Heart right ventricle (tissue), 16 donors: ENCODE measurements at places on chromosomes 12 and 14. TPM values are rescaled to one million over a fixed set of nuclear protein-coding genes. Genes with fewer than 3 reads are reported as not detected.
A peak's percentile ranks its signal among the peaks of the same experiment; 100 is the strongest.

The GPR84 gene
- not detected for total RNA-seq

GRCh38 chr14:64746298-64747250 is 42.4 kb downstream of the PLEKHG3 start:
- no peak overlapping the region for H3K4me3 ChIP-seq
- no peaks in the 10 kb centered on the region for H3K27me3 ChIP-seq
- no peaks in the 10 kb centered on the region for H3K36me3 ChIP-seq
- H3K4me1 ChIP-seq, result peaks cover 21% of the 10 kb centered on the region
- DNase-seq, result no peak

GRCh38 chr14:91879196-91879595 is 11.9 kb upstream of the TC2N start:
- H3K27ac ChIP-seq, result no peak overlapping the region
- H3K4me3 ChIP-seq, result no peak overlapping the region
- H3K4me1 ChIP-seq, result peaks cover 4% of the 10 kb centered on the region

The SIX6 gene
- not detected for total RNA-seq

The JDP2 gene
- total RNA-seq, result 18.0 TPM

- peak; percentile 79 for DNase-seq
- H3K27me3 ChIP-seq, result peaks cover 29% of the 10 kb centered on the region
- peak overlapping the region; percentile 83 for H3K27ac ChIP-seq
- no peaks in the 10 kb centered on the region for H3K36me3 ChIP-seq
Measured at GRCh38 chr14:100677554-100678468, 48.9 kb upstream of the DLK1 start.

- no peak overlapping the region for H3K4me3 ChIP-seq
- no peaks in the 10 kb centered on the region for H3K36me3 ChIP-seq
- no peak overlapping the region for H3K27ac ChIP-seq
- no peaks in the 10 kb centered on the region for H3K4me1 ChIP-seq
Measured at GRCh38 chr12:59088673-59089072, 168.4 kb upstream of the LRIG3 start.

- no peaks in the 10 kb centered on the region for H3K27me3 ChIP-seq
- DNase-seq, result no peak
- H3K4me1 ChIP-seq, result no peaks in the 10 kb centered on the region
- H3K36me3 ChIP-seq, result no peaks in the 10 kb centered on the region
- no peak overlapping the region for H3K27ac ChIP-seq
- no peak overlapping the region for H3K4me3 ChIP-seq
Measured at GRCh38 chr12:125166041-125166440, 100.8 kb downstream of the AACS start.

DNA sequence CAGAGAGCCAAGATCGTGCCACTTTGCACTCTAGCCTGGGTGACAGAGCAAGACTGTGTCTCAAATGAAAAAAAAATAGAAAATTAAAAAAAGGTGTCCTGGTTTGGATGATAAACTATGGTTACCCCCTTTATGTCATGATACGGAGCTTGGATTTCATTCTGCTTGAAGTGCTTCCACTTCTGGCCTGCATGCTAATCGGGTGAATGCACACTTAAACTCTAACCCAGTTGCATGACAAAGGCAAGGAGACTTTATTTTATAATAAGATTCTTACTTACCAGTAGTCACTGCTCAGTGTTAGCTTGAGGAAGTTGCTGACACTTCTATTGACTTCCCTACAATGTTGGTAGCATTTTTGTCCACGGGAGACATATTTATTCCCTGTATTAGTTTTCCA is 24.3 kb downstream of the CFAP54 start:
- H3K36me3 ChIP-seq, result no peaks in the 10 kb centered on the region
- H3K27me3 ChIP-seq, result no peaks in the 10 kb centered on the region
- H3K4me1 ChIP-seq, result no peaks in the 10 kb centered on the region
- no peak overlapping the region for H3K27ac ChIP-seq
- H3K4me3 ChIP-seq, result no peak overlapping the region

DNA sequence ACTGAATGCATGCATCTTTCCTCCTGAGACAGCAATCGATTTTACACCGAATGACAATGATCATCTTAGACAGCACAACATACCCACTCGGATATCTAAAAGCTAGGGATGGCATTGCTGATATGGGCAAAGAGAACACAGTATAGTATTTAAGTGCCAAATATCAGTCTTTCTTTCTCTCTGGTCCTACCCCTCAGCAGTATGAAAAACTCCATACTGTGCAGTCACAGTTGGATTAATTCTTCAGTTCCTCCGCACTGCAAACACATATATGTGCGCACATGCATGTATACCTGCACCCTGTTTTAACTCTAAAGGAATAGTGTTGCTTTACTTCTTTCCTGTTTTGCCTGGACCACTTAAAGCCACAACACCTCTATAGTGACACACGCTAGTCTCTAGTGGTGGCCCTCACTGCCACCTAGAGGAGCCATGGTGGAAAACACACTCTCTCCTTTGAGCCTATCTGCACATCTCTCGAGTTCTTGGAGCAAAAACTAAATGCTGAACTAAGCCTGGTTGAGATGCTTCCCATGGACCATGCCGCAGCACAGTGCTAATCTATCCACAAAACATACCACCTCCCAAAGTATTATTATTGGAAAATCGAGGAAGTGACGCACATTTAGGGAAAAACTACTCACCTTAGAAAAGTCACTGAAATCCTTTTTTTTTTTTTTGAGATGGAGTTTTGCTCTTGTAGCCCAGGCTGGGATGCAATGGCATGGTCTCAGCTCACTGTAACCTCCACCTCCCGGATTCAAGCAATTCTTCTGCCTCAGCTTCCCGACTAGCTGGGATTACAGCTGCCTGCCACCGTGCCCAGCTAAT is 11.9 kb downstream of the TMEM52B start:
- DNase-seq, result peak; percentile 27
- no peak overlapping the region for H3K27ac ChIP-seq
- no peaks in the 10 kb centered on the region for H3K4me1 ChIP-seq
- no peaks in the 10 kb centered on the region for H3K36me3 ChIP-seq

GRCh38 chr12:49809906-49810389 is 18.3 kb downstream of the NCKAP5L start:
- H3K4me3 ChIP-seq, result no peak overlapping the region
- H3K4me1 ChIP-seq, result peaks cover 50% of the 10 kb centered on the region
- H3K27ac ChIP-seq, result peak overlapping the region; percentile 77
- no peak for DNase-seq
- no peaks in the 10 kb centered on the region for H3K27me3 ChIP-seq

The LHX5 gene
- not detected for total RNA-seq
